ENCODE measurements at places on chromosomes 13 and 19.

- DNase-seq = no peak
Measured at GRCh38 chr13:45137526-45137925, 17.2 kb downstream of the GTF2F2 start.

DNA sequence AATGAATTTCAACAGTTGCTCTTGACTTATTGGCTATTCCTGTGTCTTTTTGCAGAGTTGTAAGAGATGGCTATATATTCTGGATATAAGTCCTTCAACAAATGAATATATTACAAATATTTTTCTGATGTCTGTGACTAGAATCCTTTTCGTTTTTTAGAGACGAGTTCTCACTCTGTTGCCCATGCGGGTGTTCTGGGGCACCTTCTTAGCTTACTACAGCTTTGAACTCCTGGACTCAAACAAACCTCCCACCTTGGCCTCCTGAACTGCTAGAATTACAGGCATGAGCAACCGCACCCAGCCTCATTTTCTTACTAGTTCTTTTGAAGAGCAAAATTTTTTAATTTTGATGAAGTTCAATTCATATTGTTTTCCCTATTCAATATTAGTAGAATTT, 287.8 kb downstream of the LIG4 start:
- no peak for DNase-seq

GRCh38 chr13:98576200-98576945, 534 bp downstream of the STK24 start:
- DNase-seq = peak; percentile 77

DNA sequence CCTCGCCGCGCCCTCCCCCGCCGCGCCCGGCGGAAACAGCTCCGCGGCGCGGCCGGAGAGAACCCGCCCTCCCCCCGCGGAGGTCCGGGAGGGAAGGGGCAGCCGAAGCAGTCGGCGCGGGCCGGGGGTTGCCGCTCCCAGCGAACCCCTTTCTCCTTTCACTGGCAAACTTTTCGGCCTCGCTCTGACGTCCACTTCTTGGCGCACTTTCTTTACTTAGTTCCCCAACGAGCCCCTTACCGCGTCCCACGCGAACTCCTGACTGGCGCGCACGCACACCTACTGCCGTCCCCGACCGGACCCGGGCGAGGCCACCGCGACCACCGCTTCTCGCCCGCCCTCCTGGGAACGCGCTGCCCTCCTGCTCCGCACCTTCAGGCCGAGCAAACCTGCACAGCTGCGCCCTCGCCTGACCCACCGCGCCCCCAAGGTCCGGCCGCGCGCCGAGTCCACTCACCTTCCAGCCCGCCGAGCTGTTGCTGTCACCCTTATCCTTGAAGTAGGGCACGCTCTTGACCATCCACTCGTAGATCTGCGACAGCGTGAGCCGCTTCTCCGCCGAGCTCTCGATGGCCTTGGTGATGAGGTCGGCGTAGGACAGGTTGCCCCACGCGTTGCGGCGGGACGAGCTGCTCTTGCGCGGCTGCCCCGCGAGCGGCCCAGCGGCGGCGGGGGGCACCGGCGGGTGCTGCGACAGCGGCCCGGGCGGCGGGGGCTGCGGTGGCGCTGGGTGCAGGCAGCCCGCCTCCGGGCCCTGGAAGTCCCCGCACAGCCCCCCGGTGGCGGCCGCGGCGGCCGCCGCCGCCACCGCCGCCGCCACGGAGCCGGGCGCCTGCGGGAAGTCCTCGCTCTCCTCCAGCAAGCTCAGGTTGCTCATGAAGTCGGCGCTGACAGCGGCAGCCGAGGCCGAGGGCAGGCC, 1.1 kb downstream of the FOXO1 start:
- peak; percentile 35 for DNase-seq

GRCh38 chr13:38900188-38900587, 90.4 kb downstream of the STOML3 start:
- no peak for DNase-seq

DNA sequence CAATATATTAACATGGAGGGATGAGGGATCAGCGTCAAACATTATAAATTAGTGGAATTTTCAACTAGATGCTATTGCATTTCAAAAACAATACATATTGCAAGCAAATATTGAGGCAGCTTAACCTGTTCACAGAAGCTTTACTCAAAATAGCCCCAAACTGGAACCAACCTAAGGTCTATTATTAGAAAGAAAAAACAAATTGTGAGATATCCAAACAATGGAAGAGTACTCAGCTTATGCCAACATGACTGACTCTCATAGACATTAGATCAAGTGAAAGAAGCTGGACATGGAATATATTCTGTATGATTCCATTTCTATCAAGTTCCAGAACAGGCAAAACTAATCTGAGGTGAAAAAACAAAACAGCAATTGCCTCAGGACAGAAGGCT, 27.6 kb upstream of the NEK3 start:
- DNase-seq = no peak

DNA sequence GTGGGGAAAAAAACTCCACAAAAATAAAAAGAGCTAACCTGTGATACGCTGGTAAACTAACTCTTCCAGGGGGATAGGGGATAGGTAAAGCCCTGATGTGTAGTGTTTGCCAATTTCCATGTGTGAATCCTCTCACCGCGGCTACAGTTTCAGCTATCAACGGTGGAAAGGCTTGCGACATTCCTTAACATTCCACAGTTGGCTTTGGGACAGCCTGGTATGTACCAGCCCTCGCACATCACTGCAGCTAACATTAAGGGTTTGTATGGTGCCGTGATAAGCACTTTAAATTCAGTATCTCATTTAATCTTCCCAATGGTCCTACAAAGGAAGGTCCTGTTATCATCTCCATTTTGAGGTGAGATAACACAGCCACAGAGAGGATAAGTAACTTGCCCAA, 112.4 kb downstream of the KATNAL1 start:
- DNase-seq = no peak

GRCh38 chr13:87754097-87754496, 82.9 kb downstream of the SLITRK5 start:
- DNase-seq = no peak

DNA sequence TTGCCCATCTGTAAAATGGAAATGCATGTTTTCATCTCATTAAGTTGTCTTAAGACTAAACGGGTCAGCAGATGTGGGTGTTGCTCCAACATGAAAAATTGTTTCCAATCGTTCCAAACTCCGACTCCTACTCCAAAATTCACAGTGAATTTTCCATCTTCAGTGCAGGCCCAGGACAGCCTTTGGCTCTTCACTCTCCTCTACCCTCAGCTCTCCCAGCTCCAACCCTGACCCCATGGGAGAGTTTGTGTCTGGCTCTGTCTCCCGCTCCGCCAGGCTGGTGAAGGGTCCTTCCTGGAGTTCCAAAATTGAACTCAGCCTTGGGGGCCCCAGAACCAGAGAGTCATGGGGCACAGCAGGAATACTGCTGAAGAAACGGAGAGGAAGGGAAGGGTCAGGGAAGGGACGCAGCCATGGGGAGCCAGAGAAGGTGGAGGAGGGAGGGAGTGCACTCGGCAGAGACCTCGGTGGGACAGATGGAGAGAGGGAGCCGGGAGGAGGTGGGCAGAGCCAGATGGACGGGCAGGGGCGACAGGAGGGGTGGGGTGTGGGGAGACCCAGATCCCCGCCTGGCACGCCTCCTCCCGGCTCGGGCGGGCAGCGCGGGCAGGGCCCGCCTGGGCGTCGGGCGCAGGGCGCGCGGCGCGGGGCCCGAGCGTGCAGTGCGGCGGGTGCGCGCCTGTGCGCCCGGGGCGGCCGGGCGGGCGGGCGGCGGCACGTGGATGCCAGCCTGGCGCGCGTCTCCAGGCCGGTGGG, 45.6 kb downstream of the CELF5 start:
- DNase-seq = no peak

GRCh38 chr19:34387446-34387810, 16.8 kb upstream of the PDCD2L start:
- no peak for DNase-seq

- DNase-seq = no peak
Measured at GRCh38 chr19:38781058-38781457, 7.7 kb upstream of the LGALS7 start.

GRCh38 chr19:39416152-39417120, 4.0 kb downstream of the PLEKHG2 start:
- DNase-seq = no peak

GRCh38 chr19:30545752-30546151, 173.6 kb downstream of the ZNF536 start:
- DNase-seq = no peak

- no peak for DNase-seq
Measured at GRCh38 chr19:21115430-21115829, 26.4 kb upstream of the ZNF431 start.

DNA sequence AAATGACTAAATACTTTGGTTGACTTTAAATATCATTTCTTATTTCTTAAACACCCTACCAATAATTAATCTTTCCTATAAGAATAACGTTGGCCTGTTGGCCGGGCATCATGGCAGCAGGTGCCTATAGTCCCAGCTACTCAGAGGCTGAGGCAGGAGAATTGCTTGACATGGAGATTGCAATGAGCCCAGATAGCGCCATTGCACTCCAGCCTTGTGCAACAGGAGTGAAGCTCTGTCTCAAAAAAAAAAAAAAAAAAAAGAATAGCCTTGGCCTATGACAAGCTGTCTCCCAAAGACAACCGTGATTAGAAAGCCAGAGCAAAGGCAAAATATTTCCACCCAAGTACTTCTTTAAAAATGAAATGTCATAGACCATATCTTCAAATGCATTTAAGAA, 24.5 kb upstream of the KCTD4 start:
- DNase-seq = no peak

DNA sequence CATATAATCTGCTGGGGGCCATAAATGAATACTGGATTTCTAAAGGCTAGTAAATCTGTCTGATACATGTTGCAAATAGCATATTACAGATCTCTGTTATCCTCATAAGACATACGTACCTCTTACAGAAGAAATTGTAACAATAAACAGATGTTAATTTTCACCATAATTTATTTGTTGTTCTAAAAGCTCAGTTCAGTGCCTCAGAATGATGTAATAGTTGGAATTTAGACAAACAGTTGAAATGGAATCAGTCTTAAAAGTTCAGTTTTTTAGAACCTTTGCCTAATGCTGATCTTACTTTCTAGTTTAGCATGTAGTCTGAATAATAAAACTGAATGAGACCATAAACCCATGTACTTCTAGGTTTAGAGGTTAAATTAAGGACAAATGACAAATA, 43.1 kb downstream of the B3GLCT start:
- DNase-seq = no peak

- no peak for DNase-seq
Measured at GRCh38 chr13:19984430-19985218, 26.1 kb downstream of the ZMYM2 start.

DNA sequence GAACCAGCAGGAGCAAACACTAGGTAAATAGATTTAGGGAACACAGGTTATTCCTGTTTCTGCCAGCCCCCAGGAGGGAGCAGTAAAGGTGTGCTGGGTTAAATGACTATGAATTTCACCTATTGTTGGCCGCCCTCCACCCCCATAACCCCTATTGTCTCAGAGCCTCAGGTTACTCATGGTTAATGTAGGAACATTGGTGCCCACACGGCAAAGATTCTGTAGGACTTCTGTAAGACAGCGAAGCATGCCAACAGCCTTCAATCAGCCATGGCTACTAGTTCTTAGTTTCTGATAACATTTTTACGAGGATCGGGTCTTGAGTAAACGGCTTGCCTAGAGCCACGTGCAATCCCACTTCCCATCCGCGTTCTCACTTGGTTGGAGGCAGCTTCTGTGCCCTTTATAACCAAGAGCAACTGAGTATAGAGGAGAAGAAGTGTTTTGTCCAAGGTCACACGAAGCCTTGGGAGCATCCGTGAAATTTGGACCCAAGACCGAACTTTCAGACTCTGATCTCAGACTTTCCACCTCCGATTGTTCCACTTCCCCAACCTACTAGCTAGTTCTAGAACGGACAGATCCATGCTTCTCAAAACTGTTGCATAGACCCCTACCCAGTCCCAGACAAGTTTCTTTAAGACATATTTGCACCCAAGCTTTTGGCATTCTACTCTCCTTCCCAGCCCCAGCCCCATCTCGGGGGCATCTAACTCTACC, 5.1 kb upstream of the CACNG8 start:
- no peak for DNase-seq

GRCh38 chr19:28595722-28596480, 617.0 kb downstream of the UQCRFS1 start:
- DNase-seq = no peak

DNA sequence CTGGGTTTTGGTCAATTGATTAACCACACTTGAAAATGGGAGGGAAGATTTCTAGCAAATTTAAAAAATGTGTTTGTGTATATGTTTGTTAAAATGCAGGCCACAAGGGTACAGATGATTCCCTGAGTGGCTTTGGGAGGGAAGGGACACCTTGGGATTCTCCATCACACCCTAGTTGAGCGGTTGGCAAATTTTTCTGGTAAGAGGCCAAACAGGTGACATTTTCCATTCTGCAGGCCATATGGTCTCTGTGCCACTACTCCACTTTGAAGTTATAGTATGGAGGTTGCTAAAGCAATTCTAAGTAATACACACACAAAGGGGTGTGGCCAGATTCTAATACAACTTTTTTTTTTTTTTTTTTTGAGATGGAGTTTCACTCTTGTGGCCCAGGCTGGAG, 12.9 kb upstream of the MED26 start:
- DNase-seq = no peak

GRCh38 chr13:83914368-83914767, 32.1 kb upstream of the SLITRK1 start:
- no peak for DNase-seq

- no peak for DNase-seq
Measured at GRCh38 chr13:43260999-43261398, 237.6 kb downstream of the DNAJC15 start.

GRCh38 chr13:79803989-79804388, 323.0 kb downstream of the NDFIP2 start:
- DNase-seq = no peak

DNA sequence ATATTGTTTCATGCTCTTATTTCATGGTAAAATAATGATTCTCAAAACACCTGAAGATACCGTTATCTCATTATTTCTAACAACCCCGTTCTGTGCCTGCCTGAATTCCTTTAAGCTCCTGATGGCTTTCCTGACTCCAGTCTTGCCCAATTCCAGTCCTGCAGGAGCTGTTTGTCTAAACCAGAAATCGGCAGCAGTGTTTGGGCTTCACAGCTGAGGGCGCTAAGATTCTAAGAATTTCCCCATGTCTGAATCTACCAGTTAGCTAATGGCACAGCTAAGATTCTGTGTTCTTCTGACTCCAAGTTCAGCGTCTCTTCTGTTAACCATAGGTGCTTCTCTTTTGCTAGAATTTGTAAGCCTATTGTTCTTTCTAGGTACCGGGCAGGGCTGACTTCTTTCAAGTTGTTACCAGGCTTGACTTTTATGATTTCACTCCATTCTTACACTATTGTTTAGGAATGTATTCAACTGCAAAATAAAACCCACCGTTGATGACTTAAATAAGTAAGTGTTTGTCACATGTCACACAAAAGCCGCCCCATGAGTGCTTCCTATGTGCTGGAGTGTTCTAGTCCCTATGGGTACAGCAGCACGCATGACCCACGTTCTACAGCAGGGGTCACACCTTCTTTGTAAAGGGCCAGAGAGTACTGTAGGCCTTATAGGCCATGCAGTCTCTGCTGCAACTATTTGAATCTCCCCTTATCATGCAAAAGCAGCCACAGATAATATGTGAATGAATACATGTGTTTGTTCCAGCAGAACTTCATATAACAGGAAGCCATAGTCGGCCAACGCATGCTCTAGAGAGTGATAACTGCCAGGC, 168.3 kb upstream of the RNF113B start:
- no peak for DNase-seq

- DNase-seq = no peak
Measured at GRCh38 chr19:46571495-46571894, 29.6 kb upstream of the CALM3 start.
